Trophoblast cell (in vitro differentiated cells and primary cell): ENCODE measurements at places on chromosomes 11 and 22.

GRCh38 chr11:2673250-2673610 lies 26.6 kb downstream of the KCNQ1OT1 start:
- DNase-seq = no peak

GRCh38 chr11:7522121-7522520 lies 8.3 kb downstream of the PPFIBP2 start:
- no peak for DNase-seq

GRCh38 chr22:44580176-44581095 lies 82.4 kb upstream of the RTL6 start:
- no peak for DNase-seq

DNA sequence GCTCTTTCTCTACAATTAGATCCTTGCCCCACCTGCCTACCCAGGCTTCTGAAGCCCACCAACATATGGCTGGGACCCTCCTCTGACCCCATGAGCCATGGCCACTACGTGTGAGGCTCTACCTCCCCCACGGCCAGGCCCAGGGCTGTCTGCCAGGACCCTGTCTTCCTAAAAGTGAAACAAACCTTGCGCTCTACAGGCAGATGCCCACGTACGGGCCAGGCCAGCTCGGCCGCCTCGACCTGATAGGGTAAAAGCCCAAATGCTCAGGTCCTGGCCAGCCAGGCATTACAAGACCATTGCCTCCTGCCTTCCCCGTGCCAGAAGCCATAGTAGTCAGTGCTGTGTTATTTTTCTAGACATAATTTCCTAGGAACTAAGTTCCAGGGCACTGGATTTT lies 1496.4 kb downstream of the BRD1 start:
- no peak for DNase-seq

DNA sequence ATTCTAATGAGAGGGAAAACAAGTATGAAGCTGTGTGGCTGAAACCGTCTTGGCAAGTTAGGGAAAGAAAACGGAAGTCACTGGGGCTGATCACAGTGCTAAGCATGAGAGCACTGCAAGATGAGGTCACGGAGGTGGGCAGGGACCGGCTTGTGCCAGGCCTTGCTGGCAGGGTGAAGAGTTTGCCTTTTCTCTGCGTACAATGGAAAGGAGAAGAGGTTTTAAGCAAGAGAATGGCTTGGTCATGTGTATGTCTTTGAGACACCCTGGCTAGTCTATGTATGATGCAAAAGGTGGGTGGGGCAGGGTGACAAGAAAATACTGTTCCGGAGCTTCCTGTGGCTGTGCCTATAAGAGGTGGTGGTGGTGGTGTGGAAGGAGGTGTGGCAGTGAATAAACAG lies 567.9 kb downstream of the NTM start:
- DNase-seq = no peak

- no peak for DNase-seq
Measured at GRCh38 chr22:24236656-24237055, 8.2 kb downstream of the GGT5 start.

GRCh38 chr11:95245038-95245437 lies 14.0 kb upstream of the SESN3 start:
- DNase-seq = peak; percentile 76

DNA sequence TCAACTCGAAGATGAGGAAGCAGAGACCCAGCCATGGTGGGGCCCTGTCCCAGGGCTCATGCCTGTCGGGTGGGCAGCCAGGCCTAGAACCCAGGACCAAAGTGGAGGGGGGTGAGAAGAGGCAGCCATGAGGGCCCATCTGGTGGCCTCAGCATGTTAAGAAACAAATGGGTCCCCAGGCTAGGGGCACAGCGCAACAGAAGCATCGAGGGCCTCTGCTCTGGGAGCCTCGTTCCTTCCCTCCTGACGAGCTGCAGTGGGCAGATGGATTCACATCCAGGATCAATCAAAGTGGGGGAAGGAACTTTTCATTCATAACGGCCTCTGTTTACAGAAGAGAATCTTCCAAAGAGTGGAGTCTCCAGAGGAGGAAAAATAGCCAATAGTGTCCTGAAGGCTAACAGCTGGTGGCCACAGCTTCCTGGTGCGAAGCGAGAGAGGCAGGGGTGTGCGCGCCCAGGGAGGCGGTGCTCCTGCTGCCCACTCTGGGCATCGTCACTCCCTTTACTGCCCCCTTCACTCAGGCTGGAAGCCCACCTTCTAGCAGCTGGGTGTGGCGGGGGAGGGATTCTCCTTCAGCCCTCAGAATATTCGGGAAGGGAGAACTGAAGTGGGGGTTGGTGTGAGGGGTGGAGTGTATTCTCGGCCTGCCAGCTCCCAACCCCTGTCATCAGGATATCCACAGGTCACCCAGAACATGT lies 4.3 kb downstream of the CBX7 start:
- no peak for DNase-seq

DNA sequence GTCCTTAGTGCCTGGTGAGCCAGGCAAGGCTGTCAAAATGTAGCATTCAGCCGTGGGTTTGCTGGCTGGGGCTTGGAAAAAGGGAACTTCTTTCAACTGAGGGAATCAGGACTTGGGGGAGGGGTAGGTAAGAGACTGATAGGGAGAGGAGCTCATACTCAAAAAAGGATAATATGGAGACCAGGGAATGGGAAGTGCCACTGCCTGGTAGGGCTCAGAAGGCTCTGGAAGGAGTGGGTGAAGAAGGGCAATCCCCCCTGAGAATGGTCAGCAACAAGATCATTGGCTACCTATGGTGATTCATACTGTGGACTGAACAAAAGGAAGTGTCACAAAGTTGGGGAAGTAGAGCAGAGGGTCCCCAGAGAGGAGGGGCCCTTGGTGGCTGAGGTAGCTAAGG lies 1.9 kb downstream of the CNGA4 start:
- no peak for DNase-seq

DNA sequence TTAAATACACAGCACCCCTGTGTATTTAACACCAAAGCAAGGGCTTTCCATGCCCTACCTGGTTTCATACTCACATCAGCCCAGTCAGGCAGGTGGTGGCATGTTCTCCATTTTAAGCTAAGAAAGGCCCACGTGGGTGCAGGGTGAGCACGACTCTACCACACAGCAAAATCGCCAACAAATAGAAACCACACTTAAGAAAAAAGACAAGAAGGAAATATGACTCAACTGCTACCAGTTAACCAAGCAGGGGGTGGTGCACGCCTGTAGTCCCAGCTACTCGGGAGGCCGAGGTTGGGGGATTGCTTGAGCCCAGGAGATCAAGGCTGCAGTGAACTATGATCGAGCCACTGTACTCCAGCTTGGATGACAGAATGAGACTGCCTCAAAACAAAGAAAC lies 35.2 kb upstream of the TFIP11 start:
- DNase-seq = no peak

GRCh38 chr11:25902476-25902875 lies 429.5 kb upstream of the ANO3 start:
- no peak for DNase-seq

GRCh38 chr22:42375982-42376381 lies 56.2 kb downstream of the NFAM1 start:
- DNase-seq = no peak

GRCh38 chr22:41919357-41920224 lies 4.7 kb upstream of the SHISA8 start:
- no peak for DNase-seq

GRCh38 chr11:16771350-16772140 lies 33.1 kb downstream of the C11orf58 start:
- DNase-seq = no peak

GRCh38 chr11:449889-450808 lies at the start of gene PTDSS2:
Gene PTDSS2, plus strand, starts transcription at chr11:450279. Its CDS starts 177 bp downstream, at chr11:450456.
- DNase-seq = peak; percentile 96

GRCh38 chr11:36492724-36493304 lies 17.3 kb downstream of the TRAF6 start:
- no peak for DNase-seq

- DNase-seq = no peak
Measured at GRCh38 chr11:2149460-2149859, 10.3 kb upstream of the IGF2 start.

DNA sequence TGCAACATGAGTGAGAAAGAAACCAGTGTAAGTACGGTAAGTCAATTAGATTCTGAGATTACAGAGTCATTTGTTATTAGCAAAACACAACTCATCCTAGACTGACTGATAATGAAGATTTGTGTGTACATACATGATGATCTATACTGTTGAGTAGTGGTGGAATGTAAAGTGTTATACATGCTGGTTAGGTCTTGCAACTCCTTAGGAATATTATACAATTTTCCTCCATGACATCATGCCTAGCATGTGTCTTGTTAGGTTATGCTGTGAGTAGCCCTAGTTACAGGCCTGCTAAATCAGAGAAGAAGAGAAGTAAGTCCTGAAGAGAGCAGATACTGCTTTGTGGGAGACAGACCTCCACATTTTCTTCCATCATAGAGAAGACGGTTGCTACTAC lies 880.6 kb downstream of the LUZP2 start:
- peak; percentile 18 for DNase-seq

GRCh38 chr11:128664317-128664716 lies 29.6 kb upstream of the FLI1 start:
- DNase-seq = no peak

DNA sequence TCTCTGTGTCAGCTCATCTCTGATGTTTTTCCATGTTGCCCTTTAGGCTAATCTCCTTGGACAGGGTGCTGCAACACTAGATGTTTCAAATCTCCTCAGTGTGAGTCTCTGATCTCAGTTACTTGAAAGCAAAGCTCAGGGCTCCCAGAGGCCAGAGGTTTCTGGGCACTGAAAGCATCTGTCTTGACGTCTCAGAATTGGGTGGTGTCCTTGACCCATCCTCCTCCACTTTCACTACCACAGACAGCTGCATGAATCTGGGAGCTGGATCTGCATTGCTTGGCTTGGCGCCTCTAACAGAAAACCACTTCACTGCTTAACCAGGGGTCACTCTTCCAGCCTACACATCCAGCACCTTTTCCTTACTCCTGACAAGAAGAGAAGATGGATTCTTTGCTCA lies 399.4 kb downstream of the NXPE2 start:
- DNase-seq = no peak

- DNase-seq = no peak
Measured at GRCh38 chr11:44957776-44958564, 7.3 kb upstream of the TP53I11 start.

DNA sequence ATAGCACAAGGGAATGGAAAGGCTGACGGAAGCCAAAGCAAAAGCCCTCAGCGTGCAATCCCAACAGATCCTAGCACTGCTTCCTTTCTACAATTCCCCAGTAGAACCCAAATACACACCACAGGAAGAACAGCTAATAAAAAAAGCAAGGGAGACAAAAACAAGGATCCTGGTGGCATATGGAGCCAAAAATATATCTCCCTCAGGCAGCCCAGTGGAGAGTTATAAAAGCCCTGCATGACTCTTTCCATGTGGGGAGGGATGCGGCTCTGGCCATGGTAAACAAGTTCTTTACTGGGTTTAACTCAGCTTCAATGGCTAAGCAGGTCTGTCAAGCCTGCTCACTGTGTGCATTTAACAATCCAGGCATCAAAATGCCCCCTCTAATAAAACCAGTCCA lies 88.1 kb downstream of the PIWIL4 start:
- no peak for DNase-seq

DNA sequence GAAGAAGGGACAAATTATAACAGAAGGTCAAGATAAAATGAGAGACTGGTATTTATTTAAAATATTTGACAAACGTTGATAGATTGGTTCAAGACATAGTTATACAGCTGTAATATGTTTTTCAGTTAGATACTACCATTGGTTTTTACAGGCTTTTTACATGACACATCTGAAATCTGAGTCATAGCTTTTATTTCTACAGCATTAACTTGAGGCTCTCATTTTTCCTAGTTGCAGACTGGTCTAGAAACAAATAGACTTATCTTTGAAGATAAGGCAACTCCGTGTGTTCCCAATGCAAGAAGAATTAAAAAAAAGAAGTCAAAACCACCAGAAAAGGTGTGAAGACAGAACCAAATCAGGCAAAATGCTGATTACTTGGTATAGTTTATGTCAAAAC lies 31.3 kb downstream of the CEP57 start:
- DNase-seq = no peak

GRCh38 chr11:45828996-45829395 lies 18.3 kb upstream of the CRY2 start:
- peak; percentile 63 for DNase-seq

GRCh38 chr22:22709719-22710445 lies 65.5 kb downstream of the GGTLC2 start:
- no peak for DNase-seq

DNA sequence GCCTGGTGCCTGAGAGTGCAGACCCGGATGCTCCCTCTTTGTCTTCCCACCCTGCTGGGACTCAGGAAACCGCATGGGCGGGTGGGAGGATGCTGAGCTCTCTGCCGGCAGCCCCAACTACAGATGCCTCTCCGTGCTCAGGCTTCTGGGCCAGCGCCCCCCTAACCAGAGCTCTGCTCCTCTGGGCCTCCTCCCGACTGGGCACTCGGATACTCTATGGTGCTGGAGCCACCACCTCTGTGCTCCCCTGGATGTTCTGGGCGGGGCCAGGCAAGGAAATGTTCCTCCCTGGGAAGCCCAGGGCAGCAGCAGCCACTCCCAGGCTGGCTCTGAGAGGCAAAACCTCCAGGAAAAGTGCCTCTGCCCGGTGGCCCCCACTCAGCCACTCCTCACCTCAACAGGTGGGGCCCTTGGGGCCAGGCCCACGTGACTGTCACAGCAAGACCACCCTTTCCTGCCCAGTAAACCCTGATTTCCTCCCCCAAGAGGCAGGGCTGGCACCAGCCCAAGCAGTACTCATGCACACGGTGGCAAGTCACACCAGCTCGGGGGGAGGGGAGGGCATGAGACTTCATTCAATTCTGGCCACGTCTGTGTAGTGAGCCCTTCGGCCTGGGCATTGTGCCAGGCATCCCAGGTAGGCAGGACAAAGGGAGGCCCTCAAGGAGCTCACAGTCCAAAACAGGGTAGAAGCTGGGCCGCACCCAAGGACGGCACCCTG lies 54.7 kb upstream of the TCF20 start:
- no peak for DNase-seq

GRCh38 chr11:88203604-88204003 lies 28.4 kb upstream of the RAB38 start:
- no peak for DNase-seq

DNA sequence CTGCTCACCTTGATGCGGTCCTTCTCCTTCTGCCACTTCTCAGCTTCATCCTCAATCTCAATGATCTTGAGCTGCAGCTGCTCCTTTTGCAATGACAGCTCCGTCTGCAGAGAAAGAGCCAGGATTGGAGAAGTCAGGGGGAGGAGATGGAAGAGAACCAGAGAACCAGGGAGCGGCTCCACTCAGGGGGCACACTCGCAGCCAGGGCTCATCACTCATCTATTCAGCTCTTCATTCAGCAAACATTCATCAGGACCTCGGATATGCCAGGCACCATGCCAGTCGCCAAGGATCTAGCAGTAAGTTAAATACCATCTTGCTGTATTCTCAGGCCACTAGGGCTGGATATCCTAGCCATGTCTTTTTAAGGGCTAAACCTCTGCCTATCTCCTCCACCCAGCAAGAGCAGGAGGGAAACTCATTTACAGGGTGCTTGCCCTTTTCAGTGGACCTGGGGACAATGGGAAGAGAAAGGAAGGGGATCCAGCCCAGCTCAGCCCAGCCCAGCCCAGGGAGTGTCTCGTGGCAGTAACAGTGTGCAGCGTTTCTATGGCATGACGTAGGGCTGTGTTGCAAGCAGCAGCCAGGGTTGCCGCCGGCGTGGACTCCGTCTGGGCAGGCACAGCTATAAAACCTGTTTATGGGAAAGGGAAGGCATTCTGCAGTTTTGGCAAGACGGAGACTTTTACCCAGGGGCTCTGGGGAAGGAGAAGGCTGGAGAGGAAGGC lies 9.4 kb downstream of the TRIM29 start:
- DNase-seq = peak; percentile 89
